ENCODE measurements at places on chromosomes 16 and 17. TPM values are rescaled to one million over a fixed set of nuclear protein-coding genes. Genes with fewer than 3 reads are reported as not detected.

The MTSS2 gene
- 1.6 TPM for total RNA-seq

The ABCA10 gene
- 0.27 TPM for total RNA-seq

The GCGR gene
- total RNA-seq = not detected

DNA sequence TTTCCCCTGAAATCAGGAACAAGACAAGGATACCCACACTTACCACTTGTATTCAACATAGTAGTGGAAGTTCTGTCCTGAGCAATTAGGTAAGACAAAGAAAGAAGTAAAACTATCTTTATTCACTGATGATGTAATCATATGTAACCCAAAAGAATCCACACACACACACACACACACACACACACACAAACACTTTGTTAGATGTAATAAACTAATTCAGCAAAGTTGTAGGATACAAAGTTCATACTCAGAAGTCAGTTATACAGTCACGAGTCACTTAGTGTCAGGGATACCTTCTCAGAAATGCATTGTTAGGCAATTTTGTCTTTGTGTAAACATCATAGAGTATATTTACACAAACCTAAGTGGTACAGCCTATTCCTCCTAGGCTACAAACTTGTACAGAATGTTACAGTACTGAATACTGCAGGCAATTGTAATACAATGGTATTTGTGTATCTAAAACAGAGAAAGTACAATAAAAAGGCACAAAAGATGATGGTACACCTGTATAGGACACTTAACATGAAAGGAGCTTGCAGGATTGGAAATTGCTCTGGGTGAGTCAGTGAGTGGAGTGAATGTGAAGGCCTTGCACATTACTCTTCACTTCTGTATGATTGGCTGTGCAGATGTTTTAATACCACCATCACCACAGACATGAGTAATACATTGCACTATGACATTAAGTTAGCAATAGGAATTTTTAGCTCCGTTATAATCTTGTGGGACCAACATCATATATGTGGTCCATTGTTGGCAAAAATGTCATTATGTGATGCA lies 370.1 kb downstream of the ZFHX3 start:
- no peak for DNase-seq

- DNase-seq = no peak
These were observed 65.0 kb downstream of the CCDC182 start for GRCh38 chr17:57679906-57680695.
